ENCODE measurements at places on chromosomes 4 and X.

GRCh38 chr4:7828793-7829301, 110.8 kb downstream of the AFAP1 start:
- DNase-seq: no peak

- no peak for DNase-seq
These were observed 30.8 kb upstream of the LRBA start for GRCh38 chr4:151045907-151046306.

DNA sequence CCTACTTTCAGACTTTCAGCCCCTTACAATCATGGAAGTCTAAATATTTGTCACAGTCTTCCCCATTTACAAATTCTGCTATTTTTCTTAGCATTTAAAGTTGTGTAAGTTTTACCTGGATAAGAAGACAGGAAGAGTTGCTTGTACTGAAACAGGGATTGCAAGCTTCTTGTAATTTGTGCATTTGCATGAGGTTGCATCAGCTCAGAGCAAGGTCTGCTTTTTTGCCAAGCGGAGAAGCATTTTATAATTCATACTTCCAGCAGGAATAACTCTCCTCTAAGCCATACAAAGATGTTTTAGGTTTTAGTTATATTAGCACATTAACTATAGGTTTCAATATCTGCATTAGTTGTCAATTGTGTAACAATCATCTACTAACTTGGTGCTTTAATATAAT, 922.0 kb upstream of the PABPC4L start:
- no peak for DNase-seq

- peak; percentile 78 for DNase-seq
These were observed 4.3 kb upstream of the HAUS7 start for GRCh38 chrX:153474718-153475117.

DNA sequence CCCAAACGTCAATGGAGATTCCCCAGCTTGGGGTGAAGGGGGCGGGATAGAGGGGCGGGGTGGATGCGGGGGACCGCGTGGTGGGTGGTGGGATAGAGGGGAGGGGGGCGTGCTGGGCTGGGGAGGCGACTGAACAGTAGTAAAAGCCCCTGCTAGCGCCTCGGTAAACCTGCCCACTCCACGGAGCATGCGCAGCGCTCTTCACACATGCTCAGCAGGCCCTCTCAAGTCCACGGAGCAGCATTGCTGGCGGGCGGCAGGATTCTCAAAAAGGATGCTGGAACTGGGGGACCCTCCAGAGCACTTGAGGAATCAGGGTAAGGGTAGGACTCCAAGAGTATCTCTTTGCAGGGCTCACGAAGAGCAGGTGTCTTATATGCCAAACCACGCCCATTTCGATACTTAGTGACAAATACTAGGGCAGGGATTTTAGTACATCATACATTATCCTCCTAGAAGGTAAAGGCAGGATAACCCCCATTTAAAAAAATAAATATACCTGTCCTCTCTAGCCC, 378 bp upstream of the RPS6KA6 start:
- peak; percentile 90 for DNase-seq
